ENCODE measurements at places on chromosomes 2 and 18. TPM values are rescaled to one million over a fixed set of nuclear protein-coding genes. Genes with fewer than 3 reads are reported as not detected.

STRADB gene
- 56.3 TPM for total RNA-seq

GRCh38 chr2:69764286-69765095, 22.6 kb downstream of the ANXA4 start:
- H3K4me3 ChIP-seq = no peak overlapping the region
- no peaks in the 10 kb centered on the region for H3K4me1 ChIP-seq
- DNase-seq = no peak
- no peaks in the 10 kb centered on the region for H3K27me3 ChIP-seq

- H3K4me1 ChIP-seq = no peaks in the 10 kb centered on the region
- no peak overlapping the region for H3K27ac ChIP-seq
- no peak overlapping the region for H3K4me3 ChIP-seq
- H3K36me3 ChIP-seq = no peaks in the 10 kb centered on the region
- no peak for DNase-seq
Observed at GRCh38 chr2:120495586-120495985, 149.7 kb downstream of the INHBB start.

DNA sequence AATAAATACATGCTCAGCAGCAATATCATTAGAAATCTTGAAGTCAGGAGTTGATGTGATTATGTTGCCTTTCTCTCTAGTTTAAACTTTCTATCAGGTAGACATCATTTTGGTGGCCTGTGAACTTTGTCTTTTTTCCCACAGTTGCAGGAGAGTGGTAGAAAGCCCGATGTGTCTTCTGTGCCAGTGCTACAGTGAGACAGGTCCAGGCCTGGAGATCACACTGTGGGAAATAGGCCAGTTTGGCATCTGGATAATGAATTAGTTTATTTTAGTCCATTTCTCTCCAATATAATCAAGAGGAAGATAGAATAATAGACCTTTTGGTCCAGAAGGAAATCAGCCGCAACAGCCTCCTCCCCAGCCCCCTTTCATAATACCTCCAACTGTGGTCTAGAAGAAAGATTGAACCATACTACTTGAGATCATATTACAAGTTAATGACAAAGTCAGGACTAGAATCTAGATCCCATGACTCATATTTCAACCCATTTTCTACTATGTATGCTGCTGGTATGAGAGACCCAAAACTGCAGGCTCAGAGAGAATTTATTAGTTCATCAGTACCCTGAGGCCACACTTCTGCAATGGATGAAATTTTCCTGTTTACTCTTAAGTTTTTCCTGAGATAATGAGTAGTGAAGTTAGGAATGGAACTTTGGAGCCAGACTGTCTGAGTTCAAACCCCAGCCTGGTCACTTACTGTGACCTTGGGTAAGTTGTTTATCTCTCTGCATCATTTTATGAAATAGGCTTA, 20.6 kb downstream of the KCMF1 start:
- no peaks in the 10 kb centered on the region for H3K27me3 ChIP-seq
- peaks cover 96% of the 10 kb centered on the region for H3K4me1 ChIP-seq
- no peak overlapping the region for H3K4me3 ChIP-seq

- no peak overlapping the region for H3K4me3 ChIP-seq
- no peaks in the 10 kb centered on the region for H3K36me3 ChIP-seq
- H3K27ac ChIP-seq = no peak overlapping the region
- no peaks in the 10 kb centered on the region for H3K27me3 ChIP-seq
- DNase-seq = no peak
- peaks cover 17% of the 10 kb centered on the region for H3K4me1 ChIP-seq
Observed at GRCh38 chr2:42216694-42217093, 47.5 kb downstream of the EML4 start.

DNA sequence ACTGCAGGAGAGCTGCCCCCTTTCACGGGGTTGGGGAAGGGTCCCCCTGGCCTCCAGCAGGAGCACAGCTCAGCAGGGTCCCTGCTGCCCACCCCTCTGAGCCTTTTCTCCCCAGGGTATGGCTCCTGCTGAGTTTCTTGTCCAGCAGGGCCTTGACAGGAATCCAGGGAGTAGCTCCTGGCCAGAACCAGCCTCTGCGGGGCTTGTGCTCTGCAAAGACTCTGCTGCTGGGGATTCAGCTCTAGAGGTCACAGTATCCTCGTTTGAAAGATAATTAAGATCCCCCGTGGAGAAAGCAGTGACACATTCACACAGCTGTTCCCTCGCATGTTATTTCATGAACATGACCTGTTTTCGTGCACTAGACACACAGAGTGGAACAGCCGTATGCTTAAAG, 21.2 kb downstream of the FOSL2 start:
- no peak overlapping the region for H3K4me3 ChIP-seq
- H3K4me1 ChIP-seq = peaks cover 27% of the 10 kb centered on the region
- H3K36me3 ChIP-seq = peaks cover 59% of the 10 kb centered on the region
- H3K27ac ChIP-seq = no peak overlapping the region
- H3K27me3 ChIP-seq = no peaks in the 10 kb centered on the region

DNA sequence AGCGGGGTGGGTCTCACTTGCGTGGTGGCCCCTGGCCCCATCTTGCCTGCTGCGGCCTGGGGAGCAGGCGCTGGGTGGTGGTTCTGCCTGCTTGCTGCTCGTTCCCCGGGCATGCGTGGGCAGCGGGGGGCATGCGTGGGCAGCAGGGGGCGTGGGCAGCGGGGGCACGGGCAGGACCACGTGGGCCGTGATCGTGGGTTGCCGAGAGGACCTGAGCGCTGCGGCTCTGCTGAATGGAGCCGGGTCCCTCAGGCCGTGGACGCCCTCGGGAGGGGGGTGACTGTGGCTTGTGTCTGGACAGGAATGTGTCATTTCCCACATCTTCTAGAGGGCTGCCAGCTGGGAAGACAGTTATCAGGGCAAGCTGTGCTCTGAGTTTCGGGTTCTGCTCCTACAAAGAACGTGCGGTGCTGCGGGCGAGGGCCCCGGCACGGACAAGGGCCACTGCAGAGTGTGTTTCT, 8.3 kb upstream of the GAL3ST2 start:
- no peak overlapping the region for H3K4me3 ChIP-seq
- no peak for DNase-seq
- H3K36me3 ChIP-seq = no peaks in the 10 kb centered on the region
- H3K4me1 ChIP-seq = peaks cover 2% of the 10 kb centered on the region
- H3K27me3 ChIP-seq = peaks cover 6% of the 10 kb centered on the region

DNA sequence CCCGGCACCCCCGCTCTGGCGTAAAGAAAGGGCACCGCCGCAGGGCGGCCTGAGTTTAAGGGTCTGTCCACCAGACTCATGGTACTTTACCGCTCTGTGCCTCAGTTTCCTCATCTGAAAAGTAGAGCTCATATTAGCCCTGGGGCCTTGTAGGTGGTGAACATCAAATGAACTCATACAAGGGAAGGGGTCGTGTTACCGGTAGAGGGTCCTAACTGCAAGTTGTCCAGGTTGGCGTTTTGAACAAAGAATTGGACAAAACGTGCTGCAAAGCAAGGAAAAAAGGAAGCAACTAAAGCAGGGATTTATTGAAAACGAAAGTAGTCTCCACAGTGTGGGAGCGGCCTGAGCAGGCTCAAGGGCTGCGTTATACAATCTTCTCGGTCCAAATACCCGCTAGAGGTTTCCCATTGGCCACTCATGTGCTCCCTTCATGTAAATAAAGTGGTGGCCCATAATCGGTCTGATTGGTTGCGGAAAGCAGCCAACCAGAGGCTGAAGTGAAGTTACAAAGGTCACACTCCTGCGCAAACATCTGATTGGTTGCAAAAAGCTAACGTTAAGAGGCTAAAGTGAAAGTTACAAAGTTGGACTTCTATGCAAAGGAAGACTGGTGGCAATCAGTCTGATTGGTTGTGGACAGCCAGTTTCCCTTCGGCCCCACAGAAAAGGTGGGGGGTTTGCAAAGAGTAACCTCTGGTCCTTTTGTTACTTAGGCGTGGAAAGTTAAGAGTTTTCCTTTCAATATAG, 80.7 kb upstream of the LDLRAD4 start:
- DNase-seq = peak; percentile 75
- H3K4me1 ChIP-seq = peaks cover 4% of the 10 kb centered on the region
- H3K4me3 ChIP-seq = peak overlapping the region; percentile 68
- H3K27ac ChIP-seq = peak overlapping the region; percentile 78
- no peaks in the 10 kb centered on the region for H3K36me3 ChIP-seq

GRCh38 chr18:79384151-79384807, 11.5 kb upstream of the NFATC1 start:
- no peaks in the 10 kb centered on the region for H3K36me3 ChIP-seq
- H3K27ac ChIP-seq = no peak overlapping the region
- no peak for DNase-seq
- H3K4me1 ChIP-seq = no peaks in the 10 kb centered on the region

FAM237A gene
- total RNA-seq = 0.31 TPM

DYTN gene
- not detected for total RNA-seq

DNA sequence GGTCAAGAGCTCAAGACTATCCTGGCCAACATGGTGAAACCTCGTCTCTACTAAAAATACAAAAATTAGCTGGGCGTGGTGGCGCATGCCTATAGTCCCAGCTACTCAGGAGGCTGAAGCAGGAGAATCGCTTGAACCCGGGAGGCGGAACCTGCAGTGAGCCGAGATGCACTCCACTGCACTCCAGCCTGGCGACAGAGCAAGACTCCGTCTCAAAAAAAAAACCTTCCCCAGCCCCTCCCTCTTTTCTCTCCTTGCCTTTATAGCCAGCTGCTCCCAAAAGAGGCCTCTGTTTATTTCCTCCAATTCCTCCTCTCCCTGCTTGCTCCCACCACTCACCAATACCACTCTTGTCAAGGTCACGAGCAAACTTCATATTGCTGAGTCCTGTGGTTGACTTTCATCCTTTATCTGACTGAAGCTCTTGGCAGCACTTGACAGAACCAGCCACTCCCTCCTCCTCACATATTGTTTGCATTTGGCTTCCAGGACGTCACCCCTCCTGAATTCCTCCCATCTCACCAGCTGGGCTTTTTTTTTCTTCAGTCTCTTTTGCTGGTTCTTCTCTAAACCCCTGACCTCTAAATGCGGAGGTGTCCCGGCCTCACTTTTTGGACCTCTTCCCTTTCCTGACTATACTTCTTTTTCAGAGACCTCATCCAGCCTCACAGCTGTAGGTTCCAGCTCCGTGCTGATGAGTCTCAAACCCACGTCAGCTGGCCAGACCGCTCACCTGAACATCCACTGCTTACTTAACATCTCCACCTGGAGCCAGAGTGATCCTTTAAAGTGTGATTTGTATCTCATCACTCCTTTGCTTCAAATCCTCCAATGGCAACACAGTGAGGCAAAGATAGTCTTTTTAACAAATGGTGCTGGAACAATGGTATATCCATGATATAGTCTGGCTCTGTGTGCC, 84.6 kb upstream of the CAB39 start:
- no peaks in the 10 kb centered on the region for H3K27me3 ChIP-seq
- no peaks in the 10 kb centered on the region for H3K4me1 ChIP-seq
- no peak overlapping the region for H3K4me3 ChIP-seq
- H3K27ac ChIP-seq = no peak overlapping the region
- H3K36me3 ChIP-seq = no peaks in the 10 kb centered on the region
- DNase-seq = no peak

DNA sequence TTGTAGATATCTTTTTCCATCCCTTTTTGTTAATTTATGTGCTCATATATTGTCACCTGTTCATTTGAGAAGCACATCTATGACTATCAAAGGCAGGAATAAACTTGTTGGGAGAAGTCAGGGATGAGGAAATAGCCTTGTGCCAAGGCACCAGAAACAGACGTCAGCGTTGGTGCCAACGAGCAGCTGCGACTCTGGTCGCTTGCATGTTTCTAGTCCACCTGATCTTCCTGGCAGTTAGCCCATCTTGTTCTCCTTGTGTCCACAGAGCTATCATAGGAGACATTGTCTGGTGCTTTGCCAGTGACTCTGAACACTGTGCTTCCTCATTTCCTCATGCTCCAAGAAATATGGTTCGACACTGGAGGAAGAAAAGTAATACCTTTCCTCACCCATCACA, 374.4 kb downstream of the PTPRM start:
- H3K4me3 ChIP-seq = no peak overlapping the region
- peak; percentile 49 for DNase-seq
- no peak overlapping the region for H3K27ac ChIP-seq
- H3K36me3 ChIP-seq = no peaks in the 10 kb centered on the region

GRCh38 chr2:8462899-8463648, 218.8 kb upstream of the ID2 start:
- DNase-seq = no peak
- no peaks in the 10 kb centered on the region for H3K36me3 ChIP-seq
- no peaks in the 10 kb centered on the region for H3K4me1 ChIP-seq
- peaks cover under 1% of the 10 kb centered on the region for H3K27me3 ChIP-seq
- no peak overlapping the region for H3K27ac ChIP-seq
- no peak overlapping the region for H3K4me3 ChIP-seq

CELF4 gene
- 0.62 TPM for total RNA-seq

DNA sequence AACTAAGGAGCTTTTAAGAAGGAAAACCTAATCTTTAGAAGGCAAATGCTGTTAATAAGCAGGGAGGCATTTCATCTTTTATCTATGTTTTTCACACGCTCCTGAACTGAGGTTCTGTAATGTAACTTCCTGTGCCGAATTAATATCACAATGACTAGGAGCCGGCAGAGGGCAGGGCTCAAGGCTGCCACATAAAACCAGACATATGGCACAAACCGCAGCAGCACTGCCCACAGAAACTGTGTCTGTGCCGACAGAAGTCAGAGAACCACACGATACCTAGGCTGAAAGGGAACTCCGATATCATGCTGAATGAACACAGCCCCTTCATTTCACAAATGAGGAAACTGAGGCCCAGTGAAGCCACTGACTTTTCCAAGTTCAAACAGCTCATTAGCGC, 112.1 kb downstream of the EIPR1 start:
- H3K4me1 ChIP-seq = peaks cover 7% of the 10 kb centered on the region
- no peak overlapping the region for H3K27ac ChIP-seq
- H3K27me3 ChIP-seq = no peaks in the 10 kb centered on the region

ASTL gene
- not detected for total RNA-seq

DNA sequence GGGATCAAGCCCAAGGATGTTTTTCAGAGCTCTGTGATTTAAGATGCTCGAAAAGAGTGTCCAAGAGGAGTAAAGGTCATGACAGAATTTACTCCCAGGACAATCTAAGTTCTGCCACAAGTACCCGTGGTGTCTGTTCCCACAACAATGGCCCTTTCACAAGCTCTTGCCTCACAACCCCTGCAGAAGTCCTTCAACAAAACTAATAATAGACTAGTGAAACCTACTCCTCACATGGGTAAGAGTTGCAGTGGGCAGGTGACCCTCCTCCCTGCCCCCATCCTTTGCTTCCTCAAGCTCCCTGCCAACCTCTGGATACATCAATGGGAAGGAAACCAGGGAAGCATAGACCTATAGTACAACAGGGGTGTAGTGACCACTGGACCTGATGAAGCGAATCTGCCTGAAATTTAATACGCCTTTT, 34.9 kb downstream of the PTCD3 start:
- H3K4me3 ChIP-seq = no peak overlapping the region
- H3K27me3 ChIP-seq = no peaks in the 10 kb centered on the region
- no peak for DNase-seq
- H3K4me1 ChIP-seq = no peaks in the 10 kb centered on the region

GRCh38 chr2:198052741-198053140, 248.3 kb downstream of the PLCL1 start:
- H3K27ac ChIP-seq = peak overlapping the region; percentile 46
- no peak overlapping the region for H3K4me3 ChIP-seq
- peaks cover 15% of the 10 kb centered on the region for H3K4me1 ChIP-seq
- no peak for DNase-seq
- no peaks in the 10 kb centered on the region for H3K27me3 ChIP-seq

Data from heart right ventricle (tissue), 16 donors.